ENCODE measurements at places on chromosomes 7 and 10.

GRCh38 chr7:151896486-151896885 lies 19.6 kb upstream of the PRKAG2 start:
- no peak for DNase-seq

- DNase-seq: peak; percentile 19
Observed at GRCh38 chr7:157271991-157272324, 64.8 kb upstream of the DNAJB6 start.

DNA sequence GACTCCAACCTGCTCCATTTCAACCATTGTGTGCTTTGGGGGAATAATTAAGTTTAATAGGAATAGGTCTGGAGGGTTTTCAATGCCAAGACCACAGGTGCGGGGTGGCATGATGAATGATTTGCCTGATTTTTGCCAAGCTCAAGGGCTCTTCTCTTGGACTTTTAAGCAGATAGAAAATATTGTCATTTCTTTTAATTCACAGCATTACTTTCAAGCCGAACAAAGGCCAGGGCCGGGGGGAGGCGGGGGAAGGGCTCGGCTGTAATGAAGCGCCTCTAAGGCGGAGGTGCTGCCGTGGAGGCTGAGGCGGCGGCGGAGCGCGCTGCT lies 6.5 kb downstream of the PTF1A start:
- no peak for DNase-seq

- DNase-seq: no peak
Observed at GRCh38 chr7:23336086-23336485, 36.9 kb downstream of the MALSU1 start.

DNA sequence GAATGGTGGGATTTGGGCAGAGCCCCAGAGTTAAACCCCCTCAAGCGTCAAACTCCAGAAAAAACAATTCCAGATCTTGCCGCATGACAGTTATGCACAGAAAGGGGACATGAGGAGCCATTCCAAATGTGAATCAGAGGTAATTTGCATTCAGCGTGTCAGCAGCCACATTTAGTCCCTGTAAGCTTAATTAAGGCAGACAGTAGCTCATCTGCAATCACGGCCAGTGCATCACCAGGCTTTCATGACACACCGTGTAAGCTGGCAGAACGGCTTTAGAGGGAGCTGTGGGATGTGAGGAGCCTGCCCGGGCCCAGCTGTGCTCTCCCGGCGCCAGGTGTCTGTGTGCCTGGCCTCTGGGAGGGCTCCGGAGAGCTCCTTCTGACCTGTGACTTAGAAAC lies 18.7 kb upstream of the PRKAG2 start:
- DNase-seq: no peak

- no peak for DNase-seq
Observed at GRCh38 chr7:44218418-44219201, 17.8 kb downstream of the YKT6 start.

DNA sequence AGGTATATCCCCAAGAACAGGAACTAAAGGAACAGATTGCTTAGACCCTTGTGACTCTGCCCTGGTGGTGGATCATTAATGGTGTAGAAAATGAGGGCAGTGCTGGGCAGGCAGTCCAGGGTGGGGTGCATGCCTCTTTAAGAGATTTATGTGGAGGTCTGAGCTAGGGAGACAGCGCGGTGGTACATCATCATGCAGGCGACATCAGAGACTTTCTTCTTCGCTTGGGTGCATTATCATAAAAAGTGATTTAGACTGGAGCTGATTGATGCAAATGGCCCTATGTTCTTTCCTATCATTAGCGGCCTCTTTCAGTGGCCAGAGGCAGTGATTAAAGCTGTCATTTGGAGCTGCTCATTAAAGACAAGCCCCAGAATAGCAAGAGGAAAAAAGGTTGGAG lies 519.1 kb upstream of the GALNT17 start:
- no peak for DNase-seq

DNA sequence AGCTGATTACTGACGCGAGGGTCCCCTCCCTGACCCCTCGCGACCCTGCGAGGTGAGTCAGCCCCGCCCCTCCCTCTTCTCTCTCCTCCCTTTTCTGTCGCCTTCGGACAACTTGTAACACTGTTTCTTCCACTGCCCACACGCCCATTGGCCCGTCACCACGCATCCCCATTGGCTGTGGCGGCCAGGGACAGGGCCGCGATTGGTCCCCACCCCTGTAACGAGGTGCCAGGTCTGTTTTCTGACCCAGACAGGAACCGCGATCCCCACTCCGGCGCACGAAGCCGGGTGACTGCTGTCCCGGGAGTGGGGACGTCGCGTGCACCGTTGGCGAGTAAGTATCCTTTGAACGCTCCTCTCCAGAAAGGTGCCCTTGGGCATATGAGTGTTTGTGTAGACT lies at the start of gene STRA8:
Gene STRA8, plus strand, starts transcription at position 269 of the 400 bp plus-strand sequence. CDS start 6,687 bp downstream, outside the sequence.
- DNase-seq: no peak

DNA sequence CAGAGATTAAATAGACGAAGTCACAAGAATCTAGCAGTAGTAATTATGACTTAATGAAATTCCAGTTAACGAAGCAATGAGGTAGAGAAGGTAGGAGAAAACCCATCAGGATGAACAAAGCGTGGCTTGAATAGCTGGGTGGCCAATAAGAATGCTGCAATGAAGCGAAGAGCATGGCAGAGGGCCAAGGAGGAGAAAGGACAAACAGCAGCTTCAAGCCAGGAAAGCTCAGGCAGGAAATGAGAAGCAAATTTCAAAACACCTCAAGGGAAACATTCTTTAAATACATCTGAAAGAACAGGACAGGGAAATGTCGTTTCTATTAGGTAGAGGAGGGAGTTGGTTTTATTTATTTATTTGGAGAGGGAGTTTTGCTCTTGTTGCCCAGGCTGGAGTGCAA lies 122.5 kb downstream of the KIAA1217 start:
- DNase-seq: no peak

DNA sequence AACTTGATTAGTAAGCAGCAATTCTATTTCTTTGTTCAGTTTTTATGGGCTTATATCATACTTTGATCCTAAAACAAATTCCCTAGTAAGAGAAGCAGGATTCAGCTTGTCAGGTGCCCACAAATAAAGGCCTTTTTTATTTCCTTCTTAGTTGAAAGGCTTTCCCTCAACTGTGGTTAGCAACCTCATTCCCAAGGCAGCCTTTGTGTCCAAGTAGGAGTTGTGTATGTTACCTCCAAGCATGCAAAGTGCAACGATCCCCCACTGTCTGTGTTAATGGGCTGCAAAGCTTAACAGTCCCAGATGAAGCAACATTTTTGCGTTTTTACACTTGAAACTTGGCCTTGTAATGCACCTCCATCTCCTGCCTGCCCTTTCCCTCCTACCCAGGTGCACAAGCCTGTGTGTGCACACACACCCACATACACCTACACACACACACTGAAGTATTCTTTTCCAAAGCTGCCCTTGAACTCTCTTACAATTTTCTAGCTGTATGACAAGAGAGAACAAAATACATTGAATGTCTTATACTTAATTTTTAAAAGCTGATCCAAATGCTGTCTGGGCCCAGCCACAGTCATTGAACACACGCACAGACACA lies 278.2 kb downstream of the SNX13 start:
- DNase-seq: no peak

GRCh38 chr7:93575555-93576399 lies 1.3 kb upstream of the CALCR start:
- no peak for DNase-seq
